ENCODE measurements at places on chromosomes 5 and 9.

- no peak for DNase-seq
Measured at GRCh38 chr5:56093970-56094369, 99.2 kb upstream of the IL6ST start.

GRCh38 chr9:135000647-135001245, 83.0 kb upstream of the FCN1 start:
- DNase-seq = no peak

- DNase-seq = no peak
Measured at GRCh38 chr5:9544056-9544455, 1.8 kb downstream of the SEMA5A start.

GRCh38 chr5:111731638-111732037, 25.4 kb downstream of the NREP start:
- DNase-seq = no peak

GRCh38 chr5:78569441-78569840, 79.1 kb downstream of the LHFPL2 start:
- no peak for DNase-seq

GRCh38 chr9:69168709-69169217, 5.3 kb upstream of the TJP2 start:
- DNase-seq = no peak

DNA sequence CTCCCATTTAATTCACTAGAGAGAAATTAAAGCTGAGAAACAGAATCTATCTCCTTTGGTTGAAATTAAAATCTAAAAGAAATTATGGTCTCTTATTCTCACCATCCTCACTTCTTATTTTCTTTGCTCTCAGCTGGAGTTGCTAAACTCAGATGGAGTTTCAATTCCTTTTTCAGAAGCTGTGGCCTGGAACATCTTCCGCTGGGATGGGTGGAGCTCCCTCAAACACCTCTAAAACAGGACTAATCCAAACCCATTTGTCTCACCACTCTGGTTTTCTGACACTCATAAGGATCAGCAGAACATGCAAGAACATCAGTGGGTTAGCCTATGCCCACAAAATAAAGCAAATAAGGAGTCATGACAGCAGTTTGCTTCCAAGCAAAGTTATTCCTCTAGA, 39.6 kb upstream of the CEP78 start:
- DNase-seq = no peak

DNA sequence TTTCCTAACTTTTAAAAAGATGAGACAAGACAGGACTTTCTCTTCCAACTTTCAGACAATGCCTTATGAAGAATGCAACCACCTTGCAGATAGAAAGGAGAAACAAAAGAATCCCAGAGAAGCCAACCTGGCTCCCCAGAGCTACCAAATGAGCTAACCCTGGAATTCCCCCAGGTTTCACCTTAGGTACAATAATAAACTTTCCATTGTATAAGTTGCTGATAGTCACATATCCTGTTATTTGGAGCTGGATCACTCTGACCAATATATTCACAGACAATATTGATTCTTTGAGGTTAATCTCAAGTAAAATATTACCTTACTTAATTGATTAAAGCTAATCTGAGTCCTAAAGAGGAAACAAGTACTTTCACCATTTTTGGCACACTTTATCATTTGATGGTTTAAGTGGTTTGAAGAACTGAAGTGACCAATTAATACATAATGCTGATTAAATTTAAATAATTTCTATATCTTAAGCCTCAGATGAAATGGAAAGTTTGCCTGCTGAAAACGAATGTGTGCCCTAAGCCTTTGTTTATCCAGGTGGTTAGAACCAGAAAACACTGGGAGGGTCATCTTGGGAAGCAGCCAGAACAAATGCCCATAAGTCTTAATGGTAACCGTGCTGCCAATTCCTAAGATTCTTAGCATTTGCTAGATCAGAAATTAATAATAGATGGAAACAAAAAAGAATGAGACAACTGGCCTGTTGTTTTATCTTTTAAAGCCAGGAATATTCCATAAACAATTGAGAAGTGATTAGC, 159.6 kb upstream of the SLC12A2 start:
- DNase-seq = no peak

DNA sequence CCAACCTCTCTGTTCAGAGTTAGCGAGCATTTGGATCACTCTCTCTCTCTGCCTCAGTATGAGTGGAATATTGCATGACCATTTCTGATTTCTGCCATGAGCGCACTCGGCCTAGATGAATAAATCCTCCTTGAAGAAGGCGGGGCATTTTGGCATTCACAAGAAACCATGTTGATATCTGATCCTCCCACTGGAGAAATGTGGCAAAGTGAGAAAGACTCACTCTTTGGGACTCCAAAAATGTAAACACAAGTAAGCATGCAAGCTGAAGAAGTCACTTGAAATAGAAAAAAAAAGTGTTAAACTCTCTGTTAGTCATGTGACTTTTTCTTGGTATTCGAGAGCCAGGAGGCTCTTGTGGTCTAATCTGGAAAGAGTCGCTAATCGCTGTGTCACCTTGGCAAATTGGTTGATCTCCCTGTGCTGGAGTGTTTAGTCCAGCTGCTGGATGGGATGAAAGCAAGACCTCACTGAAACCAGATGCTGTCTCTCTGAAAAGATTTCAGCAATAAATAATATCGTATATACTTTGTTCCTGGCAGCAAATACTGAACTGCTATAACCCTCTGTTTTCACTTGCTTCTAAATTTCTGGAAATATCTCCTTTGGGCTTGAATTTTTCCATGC, 95.5 kb downstream of the GHR start:
- no peak for DNase-seq

GRCh38 chr5:117271656-117272055, 697.0 kb upstream of the SEMA6A start:
- no peak for DNase-seq

- DNase-seq = no peak
Measured at GRCh38 chr5:178553517-178553916, 36.7 kb downstream of the COL23A1 start.

GRCh38 chr9:18848657-18849056, 184.4 kb downstream of the SAXO1 start:
- DNase-seq = no peak

GRCh38 chr5:150246429-150246828, 43.1 kb downstream of the CAMK2A start:
- DNase-seq = no peak

- DNase-seq = no peak
Measured at GRCh38 chr9:33106372-33106771, 29.9 kb upstream of the SMU1 start.

DNA sequence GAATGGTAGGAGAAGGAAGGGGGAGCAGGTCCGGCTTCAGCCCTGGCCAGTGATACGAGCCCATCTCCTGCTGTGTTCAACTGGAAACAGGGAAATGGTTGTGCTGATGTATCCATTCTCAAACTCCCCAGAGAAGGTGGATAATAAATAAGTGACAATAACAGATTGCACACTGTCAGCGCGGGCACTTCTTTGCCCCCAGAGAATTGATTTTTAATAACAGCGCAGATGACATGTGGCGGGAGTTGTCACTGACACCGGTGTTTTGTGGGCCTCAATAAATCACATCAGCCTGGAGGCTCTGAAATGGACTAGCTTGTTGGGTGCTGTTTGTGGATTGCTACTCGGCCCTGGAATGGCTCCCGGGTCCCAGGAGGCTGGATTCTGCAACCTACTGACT, 141.4 kb upstream of the PANK3 start:
- DNase-seq = no peak

DNA sequence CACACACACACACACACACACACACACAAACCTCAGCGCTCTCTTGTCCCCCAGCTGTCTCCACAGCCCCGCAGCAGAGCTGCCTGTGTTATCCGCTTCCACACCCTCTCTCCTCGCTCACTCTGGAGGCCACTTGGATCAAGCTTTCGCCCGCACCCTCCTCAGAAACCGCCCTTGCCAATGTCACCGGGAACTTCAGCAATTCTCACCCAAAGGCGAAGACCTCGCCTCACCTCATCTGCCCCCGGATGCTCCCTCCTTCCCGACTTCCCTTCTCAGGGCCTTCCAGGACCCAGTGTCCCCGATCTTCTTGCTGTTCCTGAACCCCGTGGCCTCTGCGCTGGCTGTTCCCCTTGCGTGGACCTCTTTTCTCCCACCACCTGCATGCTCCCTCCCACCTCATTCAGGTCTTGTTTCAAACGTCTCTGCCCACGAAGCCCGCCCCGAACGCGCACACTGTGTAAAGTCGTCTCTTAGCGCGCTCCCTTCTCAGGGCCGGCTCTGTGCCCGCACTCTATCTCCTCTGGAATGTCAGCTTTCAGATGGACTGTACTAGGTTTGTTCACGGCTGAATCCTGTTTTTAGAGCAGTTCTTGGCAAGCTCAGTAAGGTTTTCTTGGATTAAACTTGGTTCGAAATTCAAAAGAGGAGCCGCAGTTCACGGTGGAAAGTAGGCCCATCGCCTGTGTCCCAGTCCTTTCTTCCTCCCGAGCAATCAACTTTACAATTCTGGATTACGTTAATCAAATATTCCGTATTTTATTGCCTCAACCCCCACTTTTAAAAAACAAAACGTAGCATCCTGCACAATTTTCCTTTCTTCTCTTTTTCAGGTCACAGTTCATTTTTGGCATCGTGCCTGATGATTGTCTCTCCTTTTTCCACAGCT, 1.0 kb upstream of the TRIM7 start:
- DNase-seq = no peak

DNA sequence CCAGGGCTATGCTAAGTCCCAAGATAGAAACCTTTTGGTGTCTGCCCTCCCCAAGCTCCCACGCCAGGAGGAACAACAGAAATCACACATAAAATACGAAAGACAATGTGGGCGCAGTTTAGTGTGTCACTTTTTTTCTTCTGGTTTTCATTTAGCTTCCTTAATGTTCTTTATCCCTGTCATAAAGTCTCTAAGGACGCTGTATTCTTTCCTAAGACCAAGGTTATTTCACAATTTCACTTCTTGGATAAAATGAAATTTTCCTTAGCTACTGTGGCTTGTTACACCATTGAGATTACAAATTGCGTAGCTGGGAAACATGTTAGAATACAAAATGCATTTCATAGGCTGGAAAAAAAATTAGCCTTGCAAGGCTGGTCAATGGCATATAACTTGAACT, 85.4 kb downstream of the GLIS3 start:
- DNase-seq = no peak

DNA sequence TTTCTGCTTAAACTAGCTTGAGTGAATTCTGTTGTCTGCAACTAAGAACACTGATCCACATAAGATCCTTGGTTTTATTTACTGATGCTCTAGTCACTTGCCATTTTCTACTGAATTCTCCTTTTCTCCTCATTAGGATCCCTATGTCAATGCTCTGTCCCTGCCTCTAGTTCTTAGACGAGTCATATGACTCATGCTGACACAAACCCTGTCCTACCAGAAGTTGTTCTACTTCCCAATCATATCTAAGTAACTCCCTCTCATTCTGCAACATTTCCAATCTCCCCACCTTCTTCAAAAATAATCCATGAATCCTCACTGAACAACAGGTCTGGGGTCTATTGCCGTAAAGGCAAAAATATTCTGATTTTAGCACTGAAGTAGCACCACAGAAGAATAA, 47.1 kb upstream of the DMRT1 start:
- no peak for DNase-seq

DNA sequence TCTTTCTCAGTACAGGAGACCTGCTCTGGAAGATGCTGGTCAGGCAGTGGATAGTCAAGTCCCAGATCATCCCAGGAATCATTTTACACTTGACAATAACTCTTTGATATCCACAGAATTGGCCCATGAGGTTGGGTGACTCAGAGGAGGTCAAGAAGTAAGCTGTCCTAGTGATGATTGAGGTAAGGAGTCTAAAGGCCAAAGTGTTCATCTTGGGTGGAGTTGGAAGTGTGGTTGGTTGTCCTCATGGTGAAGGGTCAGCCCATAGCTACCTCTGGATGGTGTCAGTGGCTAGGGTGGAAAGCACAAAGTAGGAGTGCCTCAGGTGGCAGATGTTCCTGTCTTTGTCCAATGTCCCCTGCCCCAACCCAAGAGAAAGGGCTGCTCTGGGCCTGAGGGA, 24.1 kb upstream of the RCL1 start:
- no peak for DNase-seq

DNA sequence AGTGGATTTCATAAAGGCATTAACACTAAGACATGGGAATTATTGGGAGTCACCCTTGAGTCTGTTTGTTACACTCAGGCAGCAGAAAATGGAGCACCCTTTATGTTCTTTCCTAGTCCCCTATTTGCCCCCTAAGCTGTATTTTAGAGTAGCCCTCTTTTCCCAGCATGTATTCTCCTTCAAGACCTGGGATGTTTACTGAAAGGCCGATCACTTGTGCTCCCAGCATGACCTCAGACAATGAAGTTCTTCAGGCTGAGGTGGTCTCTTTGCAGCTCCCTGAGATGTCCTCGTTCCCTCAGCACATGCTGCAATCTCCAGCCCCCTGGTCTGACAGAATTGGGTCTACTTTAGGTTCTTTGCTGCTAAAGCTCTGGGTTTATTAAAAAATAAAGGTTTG, 169.7 kb downstream of the YTHDC2 start:
- DNase-seq = no peak

DNA sequence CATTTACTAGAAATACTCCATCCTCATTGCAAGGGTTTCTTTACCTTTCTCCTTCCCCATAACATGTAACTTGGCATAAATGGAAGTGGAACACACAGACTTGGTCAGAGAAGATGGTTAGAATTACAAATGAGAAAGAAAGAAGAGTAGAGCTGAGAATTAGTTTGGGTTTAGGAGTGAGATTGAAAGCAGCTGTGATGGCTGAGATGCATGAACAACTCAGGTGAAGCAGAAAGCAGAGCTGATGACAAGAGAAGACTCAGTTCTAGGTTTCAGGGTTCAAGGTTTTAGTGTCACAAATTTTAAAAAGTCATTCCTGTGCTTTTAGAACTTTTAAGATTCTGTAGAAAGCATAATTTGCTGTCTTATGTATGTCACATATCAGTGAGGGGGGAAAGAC, 54.0 kb downstream of the TMEM161B start:
- no peak for DNase-seq

- DNase-seq = no peak
Measured at GRCh38 chr9:113185271-113185670, 34.5 kb downstream of the SLC31A2 start.

GRCh38 chr5:96111080-96111756, 149.6 kb upstream of the ELL2 start:
- no peak for DNase-seq

GRCh38 chr5:174166231-174167079, 120.9 kb downstream of the NSG2 start:
- DNase-seq = no peak

DNA sequence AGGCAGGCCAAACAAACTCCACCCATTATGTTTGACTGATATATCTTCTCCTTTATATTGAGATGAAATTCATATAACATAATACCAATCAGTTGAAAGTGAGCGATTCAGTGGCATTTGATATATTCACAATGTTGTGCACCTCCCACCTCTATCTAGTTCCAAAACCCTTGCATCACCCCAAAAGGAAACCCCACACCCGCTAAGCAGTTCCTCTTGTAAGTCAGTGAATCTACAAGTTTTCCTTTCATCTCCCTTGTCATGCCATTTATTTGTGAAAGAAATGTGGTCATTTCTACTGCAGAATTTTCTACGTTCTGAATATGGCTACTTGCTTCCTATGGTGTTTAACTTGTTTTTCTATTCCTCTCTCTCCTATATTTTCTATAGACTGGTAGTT, 99.4 kb upstream of the PTPN3 start:
- no peak for DNase-seq
